ENCODE measurements at places on chromosomes 3 and 15. TPM values are rescaled to one million over a fixed set of nuclear protein-coding genes. Genes with fewer than 3 reads are reported as not detected.

COL6A6 gene
- 3.6 TPM for total RNA-seq

TRIM59 gene
- 0.32 TPM for total RNA-seq

DNA sequence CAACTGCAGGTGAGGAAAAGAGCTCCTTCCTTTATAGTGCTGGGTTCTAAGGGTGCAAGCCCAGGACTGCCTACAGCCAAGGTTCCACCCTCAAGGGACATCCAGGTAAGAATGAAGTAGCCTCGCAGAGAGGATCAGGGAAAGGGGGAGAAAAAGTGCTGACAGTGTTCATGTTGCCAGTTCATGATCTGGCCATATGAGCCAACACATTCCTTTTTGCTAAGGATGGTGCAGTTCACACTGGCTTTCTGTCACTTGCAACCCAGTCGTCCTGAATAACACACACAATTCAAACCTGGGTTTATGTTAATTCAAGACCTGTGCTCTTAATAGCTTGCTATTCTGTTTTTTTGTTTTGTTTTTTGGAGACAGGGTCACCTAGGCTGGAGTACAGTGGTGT lies 9.0 kb downstream of the CLN6 start:
- no peak for DNase-seq

SHF gene
- 13.2 TPM for total RNA-seq

PCOLCE2 gene
- total RNA-seq: 110 TPM

GLDN gene
- 6.3 TPM for total RNA-seq

- DNase-seq: no peak
These were observed 96.0 kb downstream of the RPLP1 start for GRCh38 chr15:69548395-69549180.

DNA sequence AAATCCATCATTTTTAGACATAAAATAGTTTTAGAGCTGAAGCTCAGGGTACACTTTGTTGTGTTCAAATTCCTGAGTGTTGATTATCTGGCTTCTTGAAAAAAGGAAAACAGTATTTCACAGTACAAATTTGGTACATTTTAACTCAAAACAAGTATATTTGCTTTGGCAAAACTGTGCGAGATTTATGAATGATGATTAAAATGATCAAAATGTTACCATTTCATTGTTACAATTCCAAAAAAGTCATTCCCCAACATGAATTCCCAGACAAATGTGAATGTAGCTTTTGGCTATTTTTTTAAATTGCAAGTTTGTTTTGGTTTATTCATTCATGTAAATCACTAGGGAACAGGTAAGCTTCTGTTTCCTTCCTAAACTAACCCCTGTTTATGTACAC lies 347.4 kb upstream of the DCBLD2 start:
- DNase-seq: no peak

DNA sequence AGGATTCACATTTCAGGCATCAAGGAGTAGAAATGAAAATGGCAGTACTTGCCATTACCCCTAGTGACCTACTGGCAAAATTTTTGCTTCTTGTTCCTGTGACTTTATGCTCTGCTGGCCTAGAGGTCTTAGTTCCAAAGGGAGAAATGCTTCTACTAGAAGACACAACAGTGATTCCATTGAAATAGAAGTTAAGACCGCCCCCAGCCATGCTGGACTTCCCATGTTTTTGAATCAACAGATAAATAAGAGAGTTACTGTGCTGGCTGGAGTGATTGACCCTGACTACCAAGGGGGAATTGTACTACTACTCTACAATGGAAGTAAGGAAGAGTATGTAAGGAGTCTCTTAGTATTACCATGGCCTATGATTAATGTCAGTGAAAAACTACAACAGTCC lies 196.2 kb upstream of the AZI2 start:
- no peak for DNase-seq

GRCh38 chr15:65819563-65819960 lies 27.5 kb upstream of the DENND4A start:
- DNase-seq: no peak

- DNase-seq: no peak
These were observed 82.9 kb downstream of the THBS1 start for GRCh38 chr15:39663704-39664250.

DNA sequence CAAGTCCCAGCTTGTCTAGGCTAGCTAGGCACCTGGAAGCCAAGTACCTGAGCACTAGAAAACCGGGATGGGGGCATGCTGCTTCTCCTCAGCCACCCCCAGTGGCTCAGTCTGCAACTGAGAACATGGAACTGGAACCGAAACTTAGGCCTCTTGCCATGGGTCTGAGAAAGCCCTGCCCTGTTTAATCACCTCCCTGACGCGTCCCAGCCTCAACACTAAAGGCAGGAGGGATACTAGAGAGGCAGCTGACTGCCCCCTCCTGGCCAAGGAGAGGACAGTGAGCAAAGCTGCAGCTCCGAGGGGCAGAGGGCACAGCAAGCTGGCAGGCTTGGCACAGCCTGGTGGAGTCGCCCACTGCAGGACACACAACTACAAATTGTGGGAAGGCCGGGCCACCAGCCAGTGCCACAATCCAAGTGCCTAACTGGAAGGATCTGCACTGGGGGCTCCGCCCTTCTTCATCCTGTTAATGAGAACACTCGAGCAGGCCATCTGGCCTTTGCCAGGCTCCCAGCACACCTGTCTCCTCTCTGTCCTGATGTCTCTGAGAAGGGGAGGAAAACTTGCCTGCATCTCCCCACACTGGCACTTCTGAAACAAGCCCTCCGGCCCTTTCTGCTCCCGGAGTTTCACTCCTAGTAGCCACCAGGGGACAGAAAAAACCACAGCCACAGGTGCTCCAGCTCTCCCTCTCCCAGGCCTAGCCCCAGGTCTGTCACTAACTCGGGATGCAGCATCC lies 53.7 kb downstream of the BDH1 start:
- peak; percentile 41 for DNase-seq

SERPINI2 gene
- total RNA-seq: 2.8 TPM

Data from right cardiac atrium (tissue), 5 donors.